ENCODE measurements at places on chromosomes 11 and 22.

GRCh38 chr22:17707526-17707925, 66.7 kb downstream of the BID start:
- peaks cover 17% of the 10 kb centered on the region for H3K36me3 ChIP-seq
- peak overlapping the region; percentile 91 for H3K27ac ChIP-seq
- no peak overlapping the region for H3K4me3 ChIP-seq
- no peaks in the 10 kb centered on the region for H3K27me3 ChIP-seq
- peak; percentile 43 for DNase-seq

GRCh38 chr11:85377901-85378300, 249.2 kb downstream of the DLG2 start:
- H3K27ac ChIP-seq: no peak overlapping the region
- no peak for DNase-seq

DNA sequence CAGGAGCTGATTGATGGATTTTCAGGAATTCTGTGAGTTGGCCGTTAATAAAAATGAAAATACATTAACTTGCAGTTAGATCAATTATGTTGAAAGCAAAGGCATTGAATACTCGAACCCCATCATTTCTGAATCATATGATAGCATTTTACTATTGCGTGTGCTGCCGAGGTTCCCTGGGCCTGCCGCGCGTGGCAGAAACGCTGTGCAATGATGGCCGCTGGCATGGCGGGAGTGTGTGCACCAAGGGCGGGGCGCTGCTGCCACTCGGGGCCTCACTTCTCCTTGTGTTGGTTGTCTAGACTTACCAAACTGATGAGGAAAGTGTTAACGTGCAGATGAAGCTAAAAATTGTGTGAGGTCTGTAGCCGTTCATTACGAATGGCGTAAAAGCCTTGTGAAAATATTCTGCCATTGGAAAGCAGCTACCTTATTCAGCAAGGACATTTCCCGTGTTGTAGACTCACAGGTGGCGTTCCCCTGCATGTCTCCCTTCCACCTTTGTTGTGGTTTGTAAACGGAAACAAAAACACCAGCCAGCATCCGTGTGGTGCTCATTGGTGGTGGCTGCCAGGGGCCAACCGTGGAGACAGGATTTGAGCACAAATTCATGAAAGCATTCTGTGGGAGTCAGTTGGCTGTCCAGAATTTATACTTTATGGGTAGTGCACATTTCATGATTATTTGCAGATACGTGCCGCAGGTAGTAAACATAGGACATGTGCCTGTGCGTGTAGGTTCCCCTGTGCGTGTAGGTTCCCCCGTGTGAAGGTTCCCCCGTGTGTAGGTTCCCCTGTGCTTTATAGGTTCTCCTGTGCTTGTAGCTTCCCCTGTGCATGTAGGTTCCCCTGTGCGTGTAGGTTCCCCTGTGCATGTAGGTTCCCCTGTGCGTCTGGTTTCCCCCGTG, 5.9 kb upstream of the GRAMD4 start:
- H3K4me3 ChIP-seq: no peak overlapping the region
- H3K27me3 ChIP-seq: no peaks in the 10 kb centered on the region
- H3K4me1 ChIP-seq: peaks cover 41% of the 10 kb centered on the region
- DNase-seq: no peak

- H3K27ac ChIP-seq: no peak overlapping the region
- no peaks in the 10 kb centered on the region for H3K36me3 ChIP-seq
- H3K27me3 ChIP-seq: no peaks in the 10 kb centered on the region
- no peak overlapping the region for H3K4me3 ChIP-seq
- H3K4me1 ChIP-seq: no peaks in the 10 kb centered on the region
These were observed 798.9 kb downstream of the KCNA4 start for GRCh38 chr11:29217901-29218300.

GRCh38 chr11:109208121-109208520, 213.9 kb upstream of the C11orf87 start:
- H3K27ac ChIP-seq: no peak overlapping the region
- H3K27me3 ChIP-seq: no peaks in the 10 kb centered on the region
- H3K4me1 ChIP-seq: no peaks in the 10 kb centered on the region
- no peak for DNase-seq
